ENCODE measurements at places on chromosomes 5 and 9. TPM values are rescaled to one million over a fixed set of nuclear protein-coding genes. Genes with fewer than 3 reads are reported as not detected.

CMBL gene
- total RNA-seq: 14.6 TPM

GRCh38 chr9:133087429-133088145 lies 25.8 kb downstream of the CEL start:
- DNase-seq: no peak

OSMR gene
- total RNA-seq: 72.8 TPM

- no peak for DNase-seq
Observed at GRCh38 chr9:78053627-78054026, 22.0 kb upstream of the GNAQ start.

DNA sequence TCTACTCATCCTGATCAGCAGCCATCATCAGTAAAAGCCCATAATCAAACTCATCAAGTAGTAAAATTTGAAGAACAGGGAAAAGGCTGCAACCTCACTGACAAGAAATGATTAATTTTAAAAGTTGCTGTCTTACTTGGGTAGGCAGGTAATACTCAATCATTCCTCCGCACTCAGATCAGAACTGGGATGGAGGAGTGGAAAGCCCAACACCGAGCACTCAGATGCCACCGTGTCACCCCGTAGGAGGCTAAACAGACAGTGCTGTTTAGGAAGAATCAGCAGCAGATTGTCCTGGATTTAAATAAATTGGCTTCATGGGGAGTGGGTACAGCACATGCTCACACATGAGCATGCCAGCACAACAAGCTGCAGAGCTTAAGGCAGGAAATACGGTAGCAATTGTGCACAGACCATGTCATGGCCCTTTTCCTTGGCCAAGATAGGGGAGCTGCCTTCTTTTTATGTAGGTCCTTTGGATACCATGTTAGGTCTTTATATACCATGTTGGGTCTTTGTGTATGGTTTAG lies 92.6 kb upstream of the CDH6 start:
- DNase-seq: no peak

DNA sequence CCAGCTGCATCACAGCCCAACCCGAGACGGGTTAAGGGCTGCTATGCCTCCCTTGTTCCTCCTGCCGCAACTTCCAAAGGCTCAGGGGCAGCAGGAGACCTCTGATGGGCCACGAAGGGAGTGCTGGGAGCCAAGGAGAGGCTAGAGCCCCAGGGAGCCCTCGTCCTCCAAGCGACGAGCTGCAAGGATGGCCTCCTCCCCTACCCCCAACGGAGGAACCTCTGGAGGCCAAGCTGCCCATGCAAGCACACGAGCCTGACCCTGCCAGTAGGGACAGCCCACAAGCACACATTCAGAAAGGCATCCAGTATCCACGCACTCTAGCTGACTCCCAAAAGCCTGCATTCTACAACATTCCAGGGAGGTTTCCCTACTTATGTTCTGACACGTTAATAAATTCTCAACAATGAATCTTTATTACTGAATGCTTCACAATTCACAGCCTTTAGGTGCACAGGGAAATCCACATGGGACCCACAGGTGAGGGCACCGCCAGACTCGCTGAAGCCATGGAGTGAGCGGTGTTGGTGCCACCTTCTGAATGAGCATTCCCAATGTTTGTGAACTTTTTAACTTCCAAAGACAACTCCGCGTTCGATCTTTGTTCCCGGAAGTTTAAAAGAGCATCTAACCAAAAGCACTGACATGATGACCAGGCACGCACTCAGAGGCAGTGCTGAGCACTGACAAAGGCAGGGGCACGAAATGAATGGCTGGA lies 28.7 kb downstream of the IPPK start:
- no peak for DNase-seq

- DNase-seq: no peak
Observed at GRCh38 chr9:101417389-101417788, 18.2 kb downstream of the ALDOB start.

- no peak for DNase-seq
Observed at GRCh38 chr5:32765266-32765665, 54.1 kb downstream of the NPR3 start.

C9 gene
- not detected for total RNA-seq

DNA sequence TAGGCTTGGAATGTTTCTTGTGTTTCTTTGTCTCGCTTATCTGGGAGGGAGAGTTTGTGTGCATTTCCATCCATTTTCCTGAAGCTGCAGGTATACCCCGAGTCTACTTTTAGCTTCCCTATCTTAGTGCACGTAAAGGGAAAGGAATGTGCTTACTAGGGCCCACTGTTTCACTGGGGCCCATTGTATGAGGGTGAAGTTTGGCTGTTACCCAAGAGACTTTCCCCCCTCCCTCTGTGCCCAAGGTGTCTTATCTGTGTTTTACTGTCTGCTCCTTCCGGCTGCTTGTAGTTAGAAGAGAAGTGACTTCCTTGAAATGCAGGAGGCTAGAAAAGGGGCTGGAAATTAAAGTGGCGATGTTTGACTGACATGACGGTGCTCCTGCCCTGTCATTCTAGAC lies 12.1 kb upstream of the BTNL3 start:
- peak; percentile 1 for DNase-seq

DNA sequence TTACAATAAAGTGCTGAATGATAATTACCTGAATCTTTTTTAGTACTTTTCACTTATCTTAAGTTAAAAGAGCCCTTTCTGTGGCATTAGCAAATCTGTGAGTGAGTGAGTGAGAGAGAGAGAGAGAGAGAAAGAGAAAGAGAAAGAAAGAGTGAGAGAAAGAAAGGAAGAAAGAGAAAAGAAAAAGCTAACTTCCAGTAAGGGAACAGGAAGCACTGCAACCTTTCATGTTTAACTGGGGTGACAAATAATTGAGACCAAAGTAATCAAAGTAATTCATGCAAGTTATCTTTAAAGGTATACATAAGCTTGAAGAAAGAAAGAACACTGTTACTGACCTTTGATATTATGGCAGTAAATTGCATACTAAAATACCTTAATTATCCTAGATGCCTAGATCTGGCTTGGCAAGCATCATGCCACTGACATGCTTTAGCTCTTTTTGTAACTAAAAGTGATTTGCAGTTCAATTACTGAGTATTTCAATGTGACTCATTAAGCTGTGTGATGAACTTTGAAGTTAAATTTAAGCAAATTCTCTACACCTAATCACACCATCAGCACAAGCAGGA lies 21.7 kb downstream of the FEM1C start:
- no peak for DNase-seq

C7 gene
- total RNA-seq: 165 TPM

GRCh38 chr9:69396759-69397158 lies 71.7 kb downstream of the ENTREP1 start:
- no peak for DNase-seq

SLC23A1 gene
- total RNA-seq: 1.3 TPM

- no peak for DNase-seq
Observed at GRCh38 chr9:135363596-135363995, 116.0 kb upstream of the PPP1R26 start.
